ENCODE measurements at places on chromosomes 3 and 15.

- DNase-seq, result no peak
Observed at GRCh38 chr3:87329065-87329464, 52.7 kb upstream of the POU1F1 start.

GRCh38 chr3:64518950-64519349, 168.8 kb downstream of the ADAMTS9 start:
- DNase-seq, result no peak

GRCh38 chr3:64576211-64576775, 111.5 kb downstream of the ADAMTS9 start:
- DNase-seq, result no peak

- DNase-seq, result no peak
Observed at GRCh38 chr3:78812166-78812565, 955.6 kb downstream of the ROBO1 start.

- no peak for DNase-seq
Observed at GRCh38 chr15:87910301-87910700, 346.2 kb downstream of the NTRK3 start.

- no peak for DNase-seq
Observed at GRCh38 chr15:65752151-65752700, 39.9 kb downstream of the DENND4A start.

- DNase-seq, result peak; percentile 27
Observed at GRCh38 chr3:146189519-146190173, 28.7 kb upstream of the PLOD2 start.

DNA sequence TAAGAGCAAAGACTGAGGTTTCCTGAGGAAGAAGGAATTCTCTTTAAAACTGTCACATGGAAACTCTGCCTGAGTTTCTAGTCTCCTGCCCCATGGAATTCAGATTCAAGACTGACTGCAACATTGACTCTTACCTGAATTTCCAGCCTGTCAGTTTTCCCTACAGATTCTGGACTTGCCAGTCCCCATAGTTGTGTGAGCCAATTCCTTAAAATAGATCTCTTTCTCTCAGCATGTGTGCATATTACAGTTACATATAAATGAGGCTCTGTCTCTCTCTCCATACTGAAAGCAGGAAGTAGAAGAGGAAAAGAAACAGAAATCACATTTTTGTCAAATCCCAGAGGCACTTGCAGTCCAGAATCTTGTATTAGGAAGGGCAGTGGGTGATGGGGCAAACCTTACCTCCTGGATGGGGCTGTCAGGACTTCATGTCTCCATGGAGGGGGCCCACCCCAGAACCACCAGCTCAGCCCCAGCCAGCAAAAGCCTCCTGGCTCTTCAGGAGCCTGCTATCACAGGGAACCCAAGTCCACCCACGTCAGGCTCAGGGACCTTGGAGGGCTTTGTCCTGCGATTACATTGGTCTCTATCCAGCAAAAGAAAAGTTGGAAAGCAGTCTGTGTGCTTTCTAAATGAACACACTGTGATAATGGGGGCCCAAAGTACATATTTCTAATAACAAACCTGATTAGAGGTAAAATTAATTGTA, 18.8 kb upstream of the GOLGA8J start:
- DNase-seq, result no peak

DNA sequence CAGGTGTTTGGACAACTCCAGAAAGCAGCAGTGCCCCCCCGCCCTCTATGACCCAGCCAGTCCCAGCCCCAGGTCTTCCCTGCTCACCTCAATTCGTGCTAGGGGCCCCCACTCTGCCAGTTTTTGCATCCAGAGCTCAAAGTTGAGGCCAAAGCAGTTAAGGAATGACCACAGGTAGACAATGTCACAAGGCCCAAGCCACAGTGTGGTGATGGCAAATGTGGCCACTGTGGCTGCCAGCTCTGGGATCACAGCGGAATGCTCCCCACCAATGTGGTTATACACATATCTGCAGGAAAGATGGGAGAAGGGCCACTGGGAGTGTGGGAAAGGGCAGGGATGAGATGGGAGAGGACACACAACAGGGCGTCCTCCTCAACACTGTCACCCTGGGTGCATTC, 8.2 kb downstream of the KLHL40 start:
- no peak for DNase-seq

- peak; percentile 57 for DNase-seq
Observed at GRCh38 chr3:171257251-171258203, 202.7 kb downstream of the TNIK start.

GRCh38 chr3:125059488-125060245, 3.9 kb upstream of the HEG1 start:
- DNase-seq, result no peak

- DNase-seq, result no peak
Observed at GRCh38 chr3:177084616-177085015, 112.7 kb downstream of the TBL1XR1 start.

DNA sequence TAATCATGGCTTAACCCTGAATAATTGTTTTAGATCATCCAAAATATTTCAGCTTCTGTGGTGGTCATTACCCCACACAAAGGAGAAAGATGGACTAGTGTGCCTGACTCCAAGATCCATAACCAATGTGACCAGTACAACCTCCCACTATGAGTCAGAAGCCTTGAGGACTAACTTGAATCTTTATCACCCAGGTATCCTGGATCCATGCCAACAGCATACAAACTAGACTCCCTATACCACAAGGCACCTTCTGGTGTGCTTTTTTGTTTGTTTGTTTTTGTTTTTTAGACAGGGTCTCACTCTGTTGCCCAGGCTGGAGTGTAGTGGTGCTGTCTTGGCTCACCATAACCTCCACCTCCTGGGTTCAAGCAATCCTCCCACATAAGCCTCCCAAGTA, 317.7 kb downstream of the VPS13C start:
- no peak for DNase-seq

DNA sequence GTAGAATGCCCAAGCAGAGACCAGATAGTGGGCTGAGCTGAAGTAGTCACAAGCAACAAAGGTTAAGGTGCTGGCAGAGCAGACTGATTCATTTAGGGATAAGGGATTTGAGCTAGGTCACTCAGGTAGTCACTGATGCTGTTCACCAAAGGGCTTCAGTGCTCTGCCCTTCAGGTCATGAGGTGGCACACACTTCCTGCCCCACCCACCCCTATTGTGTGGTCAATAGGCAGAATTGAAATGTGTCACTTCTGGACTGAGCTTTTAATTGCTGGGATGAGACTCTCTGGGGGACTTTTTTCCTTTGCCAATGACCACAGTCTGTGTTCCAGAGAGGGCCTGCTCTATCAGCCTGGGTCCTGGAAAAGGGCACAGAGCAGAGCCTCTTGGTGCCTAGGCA, 2.9 kb upstream of the DIS3L start:
- peak; percentile 13 for DNase-seq

GRCh38 chr3:73657186-73657585, 32.4 kb upstream of the PDZRN3 start:
- no peak for DNase-seq

- no peak for DNase-seq
Observed at GRCh38 chr15:58039079-58040035, 26.2 kb downstream of the ALDH1A2 start.

DNA sequence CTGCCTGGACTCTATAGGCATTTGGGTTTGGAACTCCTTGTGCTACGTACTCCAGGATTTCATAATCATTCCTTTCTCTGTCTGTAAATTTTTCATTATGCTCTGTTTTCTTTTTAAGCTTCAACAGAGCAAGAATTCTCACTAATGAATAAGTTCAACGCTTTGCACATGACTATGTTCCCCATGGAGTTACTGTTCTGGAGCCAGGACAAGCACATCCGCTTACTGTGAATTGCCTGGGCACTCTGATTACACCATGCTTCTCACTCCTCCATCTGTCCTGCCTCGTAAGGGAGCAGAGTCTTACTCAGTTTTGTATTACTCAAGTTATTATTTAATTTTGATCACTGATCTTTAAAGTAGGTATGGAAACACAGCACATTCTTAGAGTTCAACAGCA, 472.7 kb downstream of the RAP2B start:
- DNase-seq, result no peak

GRCh38 chr3:71987828-71988227, 202.9 kb upstream of the PROK2 start:
- no peak for DNase-seq

DNA sequence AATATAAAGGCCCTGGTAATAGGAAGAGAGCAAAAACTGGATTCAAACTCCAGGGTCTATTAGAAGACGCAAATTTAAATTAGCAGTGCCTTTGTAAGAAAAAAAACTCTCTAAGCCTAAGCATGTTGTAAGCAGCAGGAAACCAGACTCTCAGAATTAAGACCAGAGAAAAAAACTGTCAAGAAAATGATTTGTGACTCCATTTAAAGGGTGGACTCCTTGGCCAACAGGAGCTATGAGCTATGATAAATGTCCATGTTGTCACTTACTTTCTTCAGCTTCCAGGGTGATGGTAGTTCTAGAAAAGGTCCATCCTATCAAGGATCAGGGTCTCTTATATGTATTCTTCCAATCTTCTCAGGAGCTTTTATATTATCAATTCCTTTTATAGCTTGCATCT, 34.9 kb upstream of the CCDC50 start:
- DNase-seq, result no peak
